ENCODE measurements at places on chromosomes 7 and 10.

DNA sequence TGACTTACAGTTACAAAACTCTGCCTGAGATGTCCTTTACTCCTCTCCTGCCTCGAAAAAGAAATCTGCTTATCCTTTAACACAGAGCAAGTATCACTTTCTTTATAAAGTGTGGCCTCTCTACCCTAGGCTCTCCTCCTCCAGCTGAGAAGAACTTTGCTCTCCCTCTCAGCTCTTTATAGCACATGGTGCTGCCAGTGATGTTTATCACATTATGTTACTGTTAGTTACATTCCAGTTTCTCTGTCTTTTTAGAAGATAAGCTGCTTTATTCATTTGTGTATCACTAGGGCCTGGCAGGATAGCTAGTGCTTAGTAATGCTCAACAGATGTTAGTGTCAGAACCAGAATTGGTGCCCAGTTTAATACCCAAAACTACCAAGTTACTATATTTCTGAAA is 41.1 kb upstream of the TMEM229A start:
- no peak for DNase-seq

DNA sequence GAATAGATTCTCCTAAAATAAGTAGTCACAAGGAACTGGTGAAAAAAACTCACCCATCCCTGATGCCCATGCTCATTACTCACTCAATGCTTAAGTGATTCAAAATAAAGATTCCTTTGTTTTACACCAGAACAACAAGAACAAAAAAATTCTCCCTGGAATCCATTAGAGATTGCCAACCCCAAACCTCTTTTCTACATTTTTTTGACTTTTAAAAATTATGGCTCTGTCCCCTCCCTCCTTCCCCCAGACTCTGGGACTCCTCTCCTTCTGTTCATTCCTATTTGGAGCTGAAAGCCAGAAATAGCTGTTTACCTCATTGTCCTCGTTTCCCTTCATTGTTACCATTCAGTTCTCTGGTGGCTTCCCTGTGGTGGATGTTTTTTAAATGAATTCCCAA is 63.2 kb upstream of the FHIP2A start:
- no peak for DNase-seq

DNA sequence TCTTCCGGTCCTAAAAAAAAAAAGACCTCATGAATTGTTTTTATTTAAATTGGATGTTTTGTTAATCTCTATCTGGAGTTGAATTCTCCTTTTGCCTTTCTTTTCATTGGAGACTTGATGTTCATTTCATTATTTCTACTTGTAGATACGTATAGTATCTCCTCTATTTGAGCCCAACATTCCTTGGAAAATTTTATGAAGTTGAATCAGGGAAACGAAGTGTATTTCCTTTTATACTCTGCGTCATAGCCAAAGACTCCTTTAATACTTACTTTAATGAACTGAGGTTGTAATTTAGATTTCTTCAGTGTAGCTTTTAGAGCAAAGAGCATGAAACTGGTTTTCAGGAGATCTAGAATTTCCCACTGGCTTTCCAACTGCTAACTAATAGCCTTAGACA is 132.4 kb downstream of the KIAA1217 start:
- DNase-seq: no peak

GRCh38 chr7:149625340-149625946 is 127.8 kb upstream of the ZNF746 start:
- DNase-seq: peak; percentile 77

GRCh38 chr7:123231021-123232000 is 31.5 kb upstream of the SLC13A1 start:
- DNase-seq: no peak

GRCh38 chr7:25669281-25669781 is 441.0 kb upstream of the NPVF start:
- no peak for DNase-seq

DNA sequence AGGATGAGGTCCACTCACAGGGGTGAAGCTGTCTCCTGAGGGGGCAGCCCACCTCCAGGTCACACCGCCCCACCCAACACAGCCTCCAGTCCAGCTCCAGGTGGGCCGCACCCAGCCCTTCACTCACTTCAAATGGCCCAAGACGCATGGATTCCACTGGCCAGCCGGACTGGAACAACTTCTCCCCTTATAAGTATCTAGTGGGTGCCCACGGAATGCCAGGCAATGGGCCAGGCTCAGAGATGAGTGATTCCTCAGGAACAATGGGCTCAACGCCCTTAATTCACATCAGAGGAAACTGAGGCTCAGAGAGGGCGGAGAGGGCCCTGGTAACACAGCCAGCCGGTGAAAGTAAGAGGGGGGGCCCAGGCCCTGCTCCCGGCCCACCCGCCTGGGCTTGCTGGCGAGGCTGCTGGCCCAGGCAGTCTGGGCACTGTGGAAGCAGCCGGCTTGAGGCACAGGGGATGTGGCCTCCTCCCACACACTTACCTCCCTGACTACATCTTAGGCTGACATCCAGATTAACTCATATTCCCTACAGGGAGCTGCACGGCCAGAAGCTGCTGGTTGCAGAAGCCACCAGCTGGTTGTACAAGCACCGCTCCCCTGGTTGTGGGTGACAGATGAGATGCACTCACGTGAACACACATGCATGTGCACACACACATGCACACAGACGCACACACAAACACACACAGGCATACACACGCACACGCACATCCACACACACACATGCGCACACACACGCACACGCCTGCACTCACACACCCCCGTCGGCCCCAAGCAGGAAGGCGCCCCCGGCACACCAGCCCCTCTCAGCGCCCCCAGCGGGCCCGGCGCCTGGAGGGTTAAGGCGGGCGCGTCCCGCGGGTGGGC is 1.0 kb upstream of the FAM20C start:
- peak; percentile 58 for DNase-seq

DNA sequence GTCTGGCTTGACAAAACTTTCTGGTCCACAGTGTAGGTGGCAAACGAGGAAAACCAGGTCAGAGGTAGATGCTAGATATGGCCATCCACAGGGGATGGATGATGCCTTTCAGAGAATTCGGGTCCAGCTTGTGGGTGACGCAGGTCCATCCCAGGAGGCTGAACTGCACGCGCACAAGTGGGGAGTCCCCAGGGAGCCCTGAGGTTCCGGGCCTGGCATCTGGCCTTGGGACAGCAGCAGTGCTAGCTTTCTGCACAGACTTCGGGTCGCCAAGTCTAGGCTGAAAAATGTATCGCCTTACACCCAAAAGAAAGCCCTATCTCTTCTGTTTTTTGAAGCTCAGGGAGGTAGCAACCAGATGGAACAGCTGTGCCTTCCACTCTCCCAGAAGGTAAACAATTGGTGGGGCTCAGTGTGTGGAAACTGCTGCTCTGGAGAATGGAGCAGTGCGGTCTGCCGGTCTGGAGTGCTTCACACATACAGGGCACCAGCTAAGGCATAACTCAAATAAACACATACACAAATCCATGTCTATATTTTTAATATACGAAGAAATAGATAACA is 119.3 kb upstream of the ACBD5 start:
- no peak for DNase-seq

GRCh38 chr10:132404169-132404880 is 7.3 kb downstream of the PWWP2B start:
- DNase-seq: no peak

DNA sequence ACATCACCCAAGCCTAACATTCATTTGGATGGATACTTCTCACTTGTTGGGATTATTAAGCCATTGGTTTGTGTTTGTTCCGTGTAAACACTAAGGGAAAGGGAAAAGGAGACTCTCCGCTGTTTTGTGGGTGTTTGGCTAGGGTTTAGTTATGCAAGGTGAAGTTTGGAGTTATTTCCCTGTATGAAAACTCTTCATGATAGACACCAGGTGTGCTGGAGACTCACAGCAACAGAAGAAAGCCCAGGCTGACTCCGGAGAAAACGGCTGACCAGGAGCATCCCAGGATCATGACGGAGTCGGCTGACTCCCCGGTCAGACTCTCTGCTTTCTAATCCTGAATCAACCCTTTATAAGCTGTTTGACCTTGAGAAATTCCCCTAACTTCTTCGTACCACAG is 94.1 kb upstream of the KLF6 start:
- DNase-seq: no peak

DNA sequence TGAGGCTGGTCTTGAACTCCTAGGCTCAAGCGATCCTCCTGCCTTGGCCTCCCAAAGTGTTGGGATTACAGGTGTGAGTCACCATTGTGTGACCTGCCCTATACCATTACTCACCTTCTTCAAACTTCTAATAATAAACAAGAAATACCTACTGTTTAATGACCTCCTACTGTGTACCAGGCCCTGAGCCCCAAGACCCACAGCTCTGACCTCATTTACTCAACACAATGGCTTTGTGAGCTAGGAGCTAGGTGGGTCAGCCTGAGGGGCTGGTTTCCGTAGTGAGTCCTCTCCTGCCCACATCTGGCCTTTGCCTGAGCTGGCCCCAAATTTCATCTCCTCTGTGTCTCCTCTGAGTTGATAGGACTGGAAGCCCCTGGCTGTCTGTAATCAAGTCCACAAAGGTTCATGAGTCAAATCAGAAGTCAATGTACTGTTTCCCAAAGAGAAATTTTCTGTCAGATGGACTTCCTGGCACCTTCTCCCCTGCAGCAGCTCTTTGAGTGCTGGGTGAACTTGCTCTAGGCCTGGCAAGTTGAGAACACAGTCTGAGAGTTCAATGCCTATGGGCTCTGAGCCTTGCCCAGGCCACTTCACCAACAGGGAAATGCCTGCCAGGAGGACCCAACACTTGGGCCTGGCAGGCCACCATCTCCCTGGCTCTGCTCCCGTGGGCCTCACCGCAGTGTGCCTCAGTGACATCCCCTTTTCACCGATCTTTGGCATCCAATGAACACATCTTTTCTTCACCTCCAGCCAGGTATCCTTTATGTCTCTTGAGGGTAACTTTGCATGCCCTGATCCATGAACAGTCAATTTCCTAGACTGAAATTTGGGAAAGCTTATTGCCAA is 24.0 kb downstream of the NEURL1 start:
- no peak for DNase-seq

GRCh38 chr7:26489391-26489790 is 197.7 kb downstream of the SNX10 start:
- DNase-seq: no peak

GRCh38 chr7:157830331-157830730 is 493.5 kb downstream of the DNAJB6 start:
- no peak for DNase-seq

DNA sequence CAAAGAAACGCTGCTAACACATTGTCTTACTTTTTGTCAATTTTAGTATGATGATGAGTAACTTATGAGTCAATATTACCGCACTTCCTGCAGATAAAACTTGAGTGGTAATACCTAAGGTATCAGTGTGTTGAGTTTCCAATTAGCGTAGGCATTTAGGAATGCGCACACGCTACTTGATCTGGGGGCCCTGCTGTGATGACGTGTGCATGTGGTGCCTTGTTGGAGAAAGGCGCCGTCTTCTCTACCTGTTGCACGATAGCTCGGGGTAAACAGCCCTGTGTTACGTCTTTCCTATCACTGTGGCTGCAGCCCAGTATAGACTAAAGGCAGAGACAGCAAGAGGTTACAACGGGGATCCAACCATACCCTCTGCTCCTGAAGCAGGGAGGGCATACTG is 476.8 kb upstream of the ADARB2 start:
- no peak for DNase-seq

DNA sequence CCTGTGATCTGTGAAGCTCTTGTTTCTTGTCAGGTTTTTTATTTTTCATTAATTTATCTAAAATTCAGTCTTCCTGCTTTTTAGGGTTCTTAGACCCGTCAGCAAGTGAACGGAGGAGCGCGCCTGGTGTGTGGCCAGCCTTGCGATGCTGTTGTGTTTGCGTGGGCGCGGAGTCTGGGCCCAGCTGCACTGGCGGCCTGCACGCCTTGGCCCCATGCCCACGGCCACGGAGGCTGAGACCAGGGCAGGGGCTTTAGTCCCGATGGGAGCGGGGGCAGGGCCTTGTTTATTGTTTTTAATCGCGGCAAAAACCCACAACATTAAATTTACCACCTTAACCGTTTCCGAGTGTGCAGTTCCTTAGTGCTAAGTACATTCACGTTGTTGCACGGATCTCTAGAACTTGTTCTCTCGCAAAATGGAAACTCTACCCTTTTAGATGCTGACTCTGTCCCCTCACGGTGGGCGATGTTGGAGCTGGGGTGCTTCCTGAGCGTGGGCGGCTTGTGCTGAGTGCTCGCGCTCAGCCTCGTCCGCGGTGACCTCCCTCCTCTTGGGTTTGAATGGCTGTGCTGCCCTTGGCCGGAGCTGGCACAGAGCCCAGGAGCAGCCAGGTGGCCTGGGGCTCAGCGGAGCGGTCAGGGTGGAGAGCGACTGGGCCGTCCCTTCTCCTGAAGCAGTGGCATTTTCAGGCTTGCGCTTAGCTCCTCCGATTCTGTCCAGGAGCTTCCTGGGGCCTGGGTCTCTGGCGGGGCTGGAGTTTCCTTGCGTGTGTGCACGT is 69.1 kb downstream of the INPP5A start:
- no peak for DNase-seq

GRCh38 chr10:100505164-100505563 is 14.5 kb downstream of the SEC31B start:
- no peak for DNase-seq

DNA sequence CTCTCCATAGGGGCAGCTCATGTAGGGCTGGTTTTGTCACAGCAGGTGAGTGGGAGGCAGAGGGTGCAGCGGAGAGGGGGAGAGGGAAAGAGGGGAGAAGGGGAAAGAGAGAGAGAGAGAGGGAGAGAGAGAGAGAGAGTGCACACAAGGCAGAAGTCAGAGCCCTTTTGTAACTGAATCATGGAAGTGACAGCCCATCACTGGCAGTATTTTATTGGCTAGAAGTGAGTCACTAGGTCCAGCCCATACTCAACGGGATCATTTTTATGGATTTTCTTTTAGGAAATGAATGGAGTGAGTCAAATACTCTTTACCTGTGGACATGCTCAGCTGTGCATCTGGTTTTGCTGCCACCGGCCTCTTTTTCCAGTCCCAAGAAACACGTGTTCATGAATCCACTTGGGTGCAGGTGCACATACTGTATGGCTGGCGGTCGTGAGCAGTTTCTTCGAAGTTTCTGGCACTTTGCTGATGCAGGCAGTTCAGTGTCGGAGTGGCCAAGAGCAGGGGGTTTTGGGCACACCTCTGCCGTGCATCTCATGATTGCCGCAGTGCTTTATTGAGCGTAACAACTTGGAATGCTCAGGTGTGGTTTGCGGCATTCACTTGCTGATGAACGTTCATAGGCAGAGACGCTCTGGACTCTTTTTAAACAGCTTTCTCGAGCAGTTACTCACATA is 40.3 kb downstream of the DOCK1 start:
- no peak for DNase-seq

GRCh38 chr7:23533238-23533604 is 1.4 kb upstream of the TRA2A start:
- no peak for DNase-seq

- no peak for DNase-seq
Measured at GRCh38 chr7:22865602-22865960, 42.9 kb upstream of the TOMM7 start.

- DNase-seq: no peak
Measured at GRCh38 chr7:2105917-2106316, 126.8 kb downstream of the MAD1L1 start.

GRCh38 chr10:34405611-34406462 is 409.3 kb downstream of the PARD3 start:
- DNase-seq: no peak

Measured in common myeloid progenitor, CD34-positive (primary cell).